Type B pancreatic cell (in vitro differentiated cells): ENCODE measurements at places on chromosomes 6 and 20.

- DNase-seq = no peak
These were observed 25.9 kb upstream of the ROS1 start for GRCh38 chr6:117451671-117452070.

DNA sequence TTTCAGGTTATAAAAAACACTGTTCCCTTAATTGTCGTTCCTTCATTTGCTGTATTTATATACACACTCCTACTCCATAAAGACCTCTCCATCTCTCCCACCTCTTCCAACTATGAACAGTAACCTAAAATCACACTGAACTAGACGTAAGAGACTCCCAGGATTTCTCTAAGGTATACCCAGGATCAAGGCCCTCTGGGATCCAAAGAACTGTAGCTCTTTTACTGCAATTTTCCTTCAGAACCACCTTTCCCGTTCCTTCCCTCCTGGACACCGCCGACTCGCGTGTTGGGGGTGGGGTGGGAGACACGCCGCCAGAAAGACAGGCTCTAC lies 680 bp downstream of the LATS1 start:
- no peak for DNase-seq

- no peak for DNase-seq
These were observed 29.8 kb upstream of the MROH8 start for GRCh38 chr20:37209193-37209592.

DNA sequence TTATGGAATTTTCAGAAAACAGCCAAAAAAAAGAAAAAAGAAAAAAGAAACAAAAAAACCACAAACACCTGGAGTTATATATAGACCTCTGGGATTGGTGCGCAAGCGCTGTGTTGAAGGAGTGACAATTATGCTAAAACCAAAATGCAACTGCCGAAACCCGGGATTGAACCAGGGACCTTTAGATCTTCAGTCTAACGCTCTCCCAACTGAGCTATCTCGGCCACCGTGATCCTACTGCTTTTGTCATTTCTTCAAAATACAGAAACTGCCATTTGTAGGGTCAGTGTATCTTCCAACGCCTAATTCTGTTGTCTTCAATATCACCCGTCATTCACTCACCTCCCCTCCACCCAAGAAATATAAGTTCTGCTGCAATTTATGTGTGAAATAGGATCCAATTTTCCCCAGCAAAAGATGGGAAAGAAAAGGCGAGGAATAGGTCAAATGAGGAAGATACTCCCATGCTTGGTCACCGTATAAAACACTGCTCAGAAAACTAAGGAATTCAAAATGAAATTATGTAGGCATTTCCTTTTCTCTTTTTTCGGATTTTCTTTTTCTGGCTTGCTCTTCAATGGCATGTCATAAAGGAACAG lies 116.0 kb downstream of the TRIM27 start:
- no peak for DNase-seq
